ENCODE measurements at places on chromosomes 12 and 14. TPM values are rescaled to one million over a fixed set of nuclear protein-coding genes. Genes with fewer than 3 reads are reported as not detected.

- DNase-seq = no peak
These were observed 444.3 kb downstream of the NELL2 start for GRCh38 chr12:44431647-44432343.

GRCh38 chr14:97878727-97879126 lies 1081.5 kb downstream of the VRK1 start:
- no peak for DNase-seq

- DNase-seq = no peak
These were observed 105.4 kb downstream of the FBXL14 start for GRCh38 chr12:1488908-1489381.

The ZCRB1 gene
- 140 TPM for polyA plus RNA-seq

The CCDC88C gene
- polyA plus RNA-seq = 0.49 TPM
